ENCODE measurements at places on chromosomes 16 and 17.

GRCh38 chr16:28879841-28880588 lies 1.7 kb downstream of the ATP2A1 start:
- peak; percentile 92 for DNase-seq

DNA sequence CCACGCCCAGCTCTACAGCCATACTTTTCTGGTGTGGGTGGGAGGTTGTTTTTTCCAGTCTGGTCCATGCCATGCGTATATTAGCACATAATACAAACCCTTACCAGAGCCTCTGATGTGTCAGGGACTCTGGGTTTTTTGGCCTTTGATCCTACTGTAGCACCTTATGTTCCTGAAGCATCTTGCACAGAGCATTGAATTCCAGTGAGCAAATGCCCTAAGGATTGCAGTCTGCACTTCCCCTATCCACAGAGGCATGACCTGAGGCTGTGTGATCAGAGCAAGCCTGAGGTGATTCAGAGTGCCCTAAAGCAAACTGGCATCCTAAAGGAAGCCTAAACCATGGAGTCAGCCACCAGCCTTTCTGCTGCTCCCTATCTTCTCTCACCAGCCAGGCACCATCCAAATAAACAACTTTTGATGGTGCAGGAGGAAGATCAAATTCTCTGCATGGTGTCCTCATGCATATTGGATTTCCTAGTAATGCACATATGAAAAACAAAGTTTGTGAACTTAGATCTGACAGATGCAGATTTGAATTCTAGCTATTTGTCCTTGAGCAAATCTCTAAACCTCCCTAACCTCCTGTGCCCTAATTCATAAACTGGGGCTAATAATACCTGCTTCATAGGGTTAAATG lies 41.2 kb upstream of the HAS3 start:
- no peak for DNase-seq

DNA sequence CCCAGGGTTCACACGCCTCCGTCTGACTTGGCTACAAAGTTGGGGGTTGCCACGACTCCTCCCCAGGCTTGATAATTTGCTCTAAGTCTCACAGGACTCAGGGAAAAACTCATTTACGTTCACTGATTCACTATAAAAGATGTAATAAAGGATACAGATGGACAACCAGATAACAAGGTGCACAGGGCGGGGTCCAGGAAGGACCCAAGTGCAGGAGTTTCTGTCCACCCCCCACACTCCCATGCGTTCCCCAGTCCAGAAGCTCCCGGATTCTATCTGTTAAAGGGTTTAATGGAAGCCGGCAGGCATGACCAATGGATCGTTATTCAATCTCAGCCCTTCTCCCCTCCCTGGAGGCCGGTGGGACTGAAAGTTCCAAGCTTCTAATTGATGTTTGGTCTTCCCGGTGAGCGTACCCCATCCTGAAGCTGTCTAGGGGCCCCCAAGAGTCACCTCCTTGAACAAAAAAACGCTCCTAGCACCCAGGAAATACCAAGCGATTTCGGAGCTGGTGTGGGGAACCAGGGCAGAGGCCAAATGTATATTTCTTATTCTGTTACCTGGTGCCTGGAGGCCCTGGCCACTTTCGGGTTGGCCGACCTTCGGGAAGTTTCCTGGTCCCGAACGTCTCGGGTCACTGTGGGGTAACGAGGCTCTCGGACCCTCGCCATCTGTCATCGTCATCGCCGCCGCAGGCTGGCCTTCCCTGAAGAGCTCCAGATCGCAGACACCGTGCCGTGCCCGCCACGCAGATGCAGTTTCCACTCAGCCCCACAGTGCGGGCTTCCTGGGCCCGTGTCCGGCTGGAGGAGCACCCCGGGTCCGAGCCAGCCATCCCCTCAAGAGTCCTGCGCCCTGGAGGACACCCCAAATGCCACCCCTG lies 13.5 kb upstream of the METRNL start:
- DNase-seq, result peak; percentile 19

- DNase-seq, result no peak
Measured at GRCh38 chr17:9646546-9646885, 1.2 kb downstream of the USP43 start.

- no peak for DNase-seq
Measured at GRCh38 chr16:48383009-48383876, 2.0 kb downstream of the SIAH1 start.

DNA sequence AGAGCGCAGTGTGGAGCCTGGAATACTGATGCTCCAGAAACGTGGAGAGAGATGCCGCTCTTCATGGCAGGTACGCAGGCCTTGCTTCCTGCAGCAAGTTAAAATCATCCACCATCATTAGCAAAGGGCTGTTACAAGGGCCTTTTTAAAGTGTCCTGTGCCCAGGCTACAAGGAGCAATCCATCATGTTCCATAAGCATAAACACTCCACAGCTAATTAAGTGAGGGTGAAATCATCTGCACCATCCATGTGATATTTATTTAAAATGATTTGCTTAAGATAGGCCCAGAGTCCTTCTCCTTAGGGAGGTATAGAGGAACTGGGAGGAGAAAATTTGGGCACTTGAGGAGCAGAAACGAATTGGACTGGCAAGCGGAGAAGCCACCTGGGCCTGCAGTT lies 372.1 kb downstream of the XYLT1 start:
- DNase-seq, result no peak

- no peak for DNase-seq
Measured at GRCh38 chr16:85958731-85959130, 59.8 kb downstream of the IRF8 start.

DNA sequence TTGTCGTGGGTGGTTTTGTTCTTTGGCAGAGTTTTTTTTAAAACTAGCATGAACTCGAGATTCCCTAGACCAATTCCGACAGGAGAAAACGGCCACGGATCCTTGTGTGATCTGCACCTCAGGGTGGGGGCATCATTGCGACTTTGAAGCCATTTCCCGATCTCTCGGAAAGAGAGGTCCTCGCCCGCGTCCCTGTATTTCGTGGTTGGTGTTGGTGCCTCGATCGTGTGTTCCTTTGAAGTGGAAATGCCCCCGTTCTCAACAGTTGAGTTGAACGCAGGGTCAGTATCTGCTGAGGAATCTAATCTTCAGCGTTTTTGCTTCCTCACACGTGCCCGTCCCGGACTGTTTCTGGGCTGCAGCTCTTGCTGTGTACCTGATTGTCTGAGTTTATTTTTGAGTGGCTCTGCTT lies 1.1 kb downstream of the CRAMP1 start:
- DNase-seq, result no peak

- no peak for DNase-seq
Measured at GRCh38 chr17:7208027-7208571, 11.5 kb downstream of the DLG4 start.

- DNase-seq, result no peak
Measured at GRCh38 chr17:45114117-45114932, 18.0 kb downstream of the PLCD3 start.

GRCh38 chr16:68992521-68992920 lies 112.9 kb upstream of the HAS3 start:
- no peak for DNase-seq

GRCh38 chr16:75660726-75661302 lies 13.2 kb downstream of the TERF2IP start:
- DNase-seq, result no peak

- no peak for DNase-seq
Measured at GRCh38 chr16:77686385-77686784, 35.9 kb upstream of the NUDT7 start.

DNA sequence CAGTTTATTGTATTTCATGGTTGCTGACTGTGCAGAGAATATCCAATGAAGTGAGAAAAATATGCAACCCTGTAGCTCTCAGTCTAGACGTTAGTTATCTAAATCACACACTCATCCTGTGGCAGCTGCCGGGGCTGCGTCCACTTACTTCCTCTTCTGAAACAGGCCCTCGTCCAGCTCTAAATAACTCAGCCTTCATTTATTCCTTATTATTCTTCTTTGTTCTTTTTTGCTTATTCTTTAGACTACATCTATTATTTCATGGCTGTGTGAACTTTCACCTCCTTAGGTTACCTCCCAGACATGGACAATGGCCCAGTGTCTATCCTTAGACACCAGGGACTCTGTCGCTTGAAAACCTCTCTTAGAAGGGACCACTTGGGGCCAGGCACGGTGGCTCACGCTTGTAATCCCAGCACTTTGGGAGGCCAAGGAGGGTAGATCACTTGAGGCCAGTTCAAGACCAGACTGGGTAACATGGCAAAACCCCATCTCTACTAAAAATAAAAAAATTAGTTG lies 3.4 kb upstream of the THUMPD1 start:
- no peak for DNase-seq

DNA sequence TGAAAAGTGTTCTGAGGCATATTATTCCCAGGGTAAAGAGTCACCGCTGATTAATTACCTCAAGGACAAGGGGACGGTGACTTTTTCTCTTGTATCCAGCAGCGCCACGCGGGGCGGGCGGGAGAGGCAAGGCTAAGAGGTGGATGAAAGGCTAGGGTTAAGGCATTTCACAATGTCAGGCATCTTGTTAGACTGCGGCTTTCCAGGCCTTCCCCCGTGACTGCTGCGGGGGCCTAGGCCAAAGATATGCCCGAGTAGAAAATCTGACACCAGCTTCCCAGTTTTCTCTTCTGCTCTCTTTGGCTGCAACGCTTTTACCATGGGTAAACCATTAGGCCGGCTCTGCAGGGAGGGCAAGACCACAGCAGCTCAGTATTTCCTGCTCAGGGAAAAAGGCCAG lies 698.2 kb downstream of the MAF start:
- DNase-seq, result no peak

- DNase-seq, result no peak
Measured at GRCh38 chr16:86252596-86252995, 257.7 kb upstream of the FOXF1 start.

- no peak for DNase-seq
Measured at GRCh38 chr17:5464717-5465507, 3.9 kb downstream of the DHX33 start.

GRCh38 chr17:74770498-74771318 lies 5.4 kb downstream of the NAT9 start:
- DNase-seq, result peak; percentile 63

GRCh38 chr17:62628831-62629555 lies 1.5 kb downstream of the MRC2 start:
- peak; percentile 62 for DNase-seq

DNA sequence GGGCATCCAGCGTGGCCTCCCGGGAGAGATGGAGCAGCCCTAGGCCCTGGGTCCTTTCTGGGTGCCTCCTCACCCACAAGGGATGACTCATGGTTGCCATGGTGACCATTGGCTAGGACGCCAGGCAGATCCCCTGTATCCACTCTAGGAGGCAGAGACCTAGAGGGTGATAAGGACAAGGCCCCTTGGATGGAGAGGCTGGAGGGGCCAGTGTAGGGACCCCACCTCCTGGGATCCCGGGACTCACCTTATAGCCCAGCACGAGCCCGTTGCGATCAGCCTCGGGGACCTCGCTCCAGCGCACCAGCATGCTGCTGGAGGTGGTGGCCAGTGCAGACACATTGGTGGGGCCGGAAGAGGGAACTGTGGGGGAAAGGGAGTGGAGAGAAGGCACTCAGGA lies 82.2 kb upstream of the CDC42EP4 start:
- no peak for DNase-seq

DNA sequence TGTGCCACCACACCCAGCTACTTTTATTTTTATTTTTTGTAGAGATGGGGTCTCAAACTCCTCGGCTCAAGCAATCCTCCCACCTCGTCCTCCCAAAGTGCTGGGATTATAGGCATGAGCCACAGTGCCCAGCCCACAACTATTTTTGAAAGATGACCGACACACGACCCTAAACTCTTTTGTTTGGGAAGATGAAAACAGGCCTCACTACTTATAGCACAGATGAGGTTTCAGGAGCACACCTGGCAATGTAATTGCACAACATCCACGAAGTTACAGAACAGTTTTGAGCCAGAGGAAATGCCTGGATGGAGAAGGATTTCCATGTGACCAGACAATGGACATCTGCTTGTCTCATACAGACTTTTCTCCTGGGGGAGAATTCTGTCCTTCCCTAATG lies 43.4 kb upstream of the PRSS54 start:
- DNase-seq, result no peak

GRCh38 chr16:80846680-80847079 lies 42.3 kb upstream of the CDYL2 start:
- no peak for DNase-seq

DNA sequence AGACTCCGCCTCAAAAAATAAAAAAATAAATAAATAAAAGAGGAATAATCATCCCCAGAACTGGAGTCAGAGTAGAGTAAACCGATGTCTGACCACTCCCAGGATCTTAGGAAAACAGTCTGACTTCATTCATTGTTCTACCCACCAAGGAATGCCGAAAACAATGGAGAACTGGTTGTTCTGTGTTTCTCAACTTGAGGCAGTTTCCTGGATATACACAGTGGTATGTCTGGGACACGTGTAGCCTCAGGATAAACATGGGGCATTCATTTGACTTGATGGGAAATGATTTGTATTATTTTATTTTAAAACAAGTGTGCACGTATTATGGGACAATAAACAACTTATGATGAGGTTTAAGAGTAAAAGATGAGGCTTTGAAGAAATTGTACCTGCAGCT lies 32.8 kb upstream of the PAFAH1B1 start:
- no peak for DNase-seq

DNA sequence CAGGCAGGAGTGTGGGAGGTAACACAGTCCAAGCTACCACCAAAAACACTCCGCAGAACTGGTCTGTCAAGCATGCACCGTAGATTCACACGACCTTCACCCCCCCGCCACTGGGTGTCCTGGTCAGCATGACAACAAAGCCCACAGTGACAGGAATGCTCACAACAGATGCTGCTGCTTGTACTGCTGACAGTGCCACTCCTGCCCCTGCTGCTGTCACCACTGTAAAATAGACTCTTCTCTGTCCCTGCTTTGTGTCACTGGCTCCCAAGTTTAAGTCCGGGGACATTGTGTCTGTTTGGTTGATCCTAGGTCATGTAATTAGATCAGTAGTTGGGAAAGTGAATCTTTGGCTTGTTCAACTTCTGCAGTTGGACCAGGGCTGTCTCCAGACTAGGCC lies 7.0 kb upstream of the ODF4 start:
- DNase-seq, result no peak

- no peak for DNase-seq
Measured at GRCh38 chr17:49031965-49032928, 35.1 kb downstream of the IGF2BP1 start.

- peak; percentile 100 for DNase-seq
Measured at GRCh38 chr17:47970725-47971499, at the start of gene CDK5RAP3. CDK5RAP3 (plus strand) TSS chr17:47971113; CDS start chr17:47971147, 34 bp downstream.

GRCh38 chr16:19005561-19006445 lies 22.1 kb downstream of the TMC7 start:
- DNase-seq, result peak; percentile 55

- peak; percentile 29 for DNase-seq
Measured at GRCh38 chr16:70156207-70156978, 17.2 kb upstream of the CLEC18C start.

- no peak for DNase-seq
Measured at GRCh38 chr17:45743626-45744326, 40.3 kb upstream of the CRHR1 start.

GRCh38 chr17:57724729-57725125 lies 20.4 kb downstream of the CCDC182 start:
- no peak for DNase-seq

- peak; percentile 75 for DNase-seq
Measured at GRCh38 chr16:24700549-24701392, 28.7 kb upstream of the TNRC6A start.
